ENCODE measurements at places on chromosomes 6 and 20.
A peak's percentile ranks its signal among the peaks of the same experiment; 100 is the strongest.

DNA sequence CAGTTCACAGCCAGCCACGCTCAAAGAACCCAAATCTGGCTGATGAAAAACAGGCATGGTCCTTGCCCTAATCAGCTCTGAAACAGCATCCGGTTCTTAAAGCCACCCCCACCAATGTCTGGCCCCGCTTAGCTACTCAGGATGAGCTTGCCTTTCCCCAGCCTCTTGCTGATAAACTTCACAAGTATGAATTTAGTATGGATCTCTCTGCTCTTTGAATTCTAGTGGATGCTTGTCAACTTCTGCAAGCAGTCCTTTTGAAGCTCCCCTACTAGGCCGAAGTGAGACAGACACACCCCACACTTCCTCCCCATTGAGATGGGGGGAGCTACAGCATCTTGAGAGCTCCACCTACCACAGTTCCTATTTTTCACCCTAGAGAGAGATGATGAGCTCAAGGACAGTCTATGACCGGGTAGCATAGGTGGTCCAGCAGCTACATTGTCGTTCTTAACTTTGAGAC, 36.7 kb downstream of the EBF4 start:
- peak; percentile 51 for DNase-seq

DNA sequence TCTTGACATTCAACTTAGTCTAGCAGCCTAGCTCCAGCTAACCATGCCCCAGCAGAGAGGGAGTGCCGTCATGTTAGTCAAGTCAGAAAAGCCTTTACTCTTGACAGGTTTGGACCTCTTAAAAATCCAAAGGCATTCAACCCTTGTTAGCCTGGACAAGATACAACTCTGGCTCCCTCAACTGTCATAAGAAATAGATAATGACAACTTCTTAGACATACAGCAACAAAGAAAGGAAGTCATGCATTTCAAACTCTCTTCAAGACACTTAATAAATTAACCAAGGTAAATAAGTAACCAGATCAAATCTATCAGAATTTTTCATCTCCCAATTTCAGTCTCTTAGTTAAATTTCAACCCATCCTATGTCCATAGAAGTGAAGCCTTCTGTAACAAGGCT, 22.7 kb downstream of the PTPRT start:
- no peak for DNase-seq

- no peak for DNase-seq
These were observed 14.2 kb downstream of the GFRA4 start for GRCh38 chr20:3648951-3649350.

- no peak for DNase-seq
These were observed 105.8 kb upstream of the RUNX2 start for GRCh38 chr6:45222380-45222779.

- DNase-seq = no peak
These were observed 58.8 kb downstream of the ZMYND8 start for GRCh38 chr20:47297746-47298145.

- DNase-seq = no peak
These were observed 50.5 kb upstream of the ECI2 start for GRCh38 chr6:4185846-4186245.

GRCh38 chr20:64228751-64229506, 26.6 kb upstream of the PCMTD2 start:
- DNase-seq = no peak

GRCh38 chr6:48998574-48998973, 464.5 kb downstream of the MMUT start:
- no peak for DNase-seq

GRCh38 chr6:100479179-100480035, 14.7 kb upstream of the SIM1 start:
- no peak for DNase-seq

DNA sequence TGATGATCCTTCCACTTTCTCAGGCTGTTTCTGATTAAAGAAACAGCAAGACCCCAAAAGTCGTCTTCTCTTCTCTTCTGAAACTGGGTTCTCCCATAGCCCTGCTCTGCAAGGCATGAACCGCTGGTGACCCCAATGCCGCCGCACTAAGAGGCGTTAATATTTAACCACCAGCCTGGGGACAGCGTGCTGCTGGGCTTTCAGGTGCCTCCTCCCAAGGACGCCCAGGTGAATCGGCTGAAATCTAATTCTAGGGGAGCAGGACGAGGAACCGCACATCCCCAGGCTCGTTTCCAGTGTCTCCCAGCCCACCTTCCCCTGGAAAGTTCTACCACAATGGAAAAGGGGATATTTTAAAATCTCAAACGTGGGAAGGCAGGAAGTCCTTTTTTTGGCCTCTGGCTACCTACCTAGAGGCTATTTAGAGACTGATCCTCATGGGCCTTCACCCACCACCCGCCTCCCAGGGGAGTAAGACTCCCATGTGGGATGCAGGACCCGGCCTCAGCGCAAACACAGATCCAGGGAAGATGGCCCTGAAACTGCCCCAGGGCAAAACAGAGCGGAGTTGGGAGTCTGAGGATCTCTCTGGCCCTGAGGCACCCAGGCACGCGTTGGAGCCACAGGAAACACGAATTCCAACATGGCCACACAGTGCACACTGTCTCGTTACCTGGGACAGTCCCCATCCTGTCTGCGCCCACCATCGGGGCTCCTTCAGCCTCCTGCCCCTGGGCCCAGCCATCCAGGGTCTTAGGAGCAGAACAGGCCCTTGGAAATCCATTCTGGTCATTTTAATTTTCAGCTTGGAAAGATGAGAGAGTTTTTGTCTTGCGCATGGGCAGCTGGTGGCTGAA, 56.2 kb downstream of the BMP7 start:
- no peak for DNase-seq

- DNase-seq = no peak
These were observed 12.1 kb upstream of the NFATC2 start for GRCh38 chr20:51554538-51555165.

GRCh38 chr20:57655809-57656155, 35.6 kb upstream of the ZBP1 start:
- no peak for DNase-seq

GRCh38 chr20:38888059-38888831, 38.0 kb upstream of the FAM83D start:
- no peak for DNase-seq

GRCh38 chr20:44291754-44292153, 19.2 kb downstream of the FITM2 start:
- no peak for DNase-seq

DNA sequence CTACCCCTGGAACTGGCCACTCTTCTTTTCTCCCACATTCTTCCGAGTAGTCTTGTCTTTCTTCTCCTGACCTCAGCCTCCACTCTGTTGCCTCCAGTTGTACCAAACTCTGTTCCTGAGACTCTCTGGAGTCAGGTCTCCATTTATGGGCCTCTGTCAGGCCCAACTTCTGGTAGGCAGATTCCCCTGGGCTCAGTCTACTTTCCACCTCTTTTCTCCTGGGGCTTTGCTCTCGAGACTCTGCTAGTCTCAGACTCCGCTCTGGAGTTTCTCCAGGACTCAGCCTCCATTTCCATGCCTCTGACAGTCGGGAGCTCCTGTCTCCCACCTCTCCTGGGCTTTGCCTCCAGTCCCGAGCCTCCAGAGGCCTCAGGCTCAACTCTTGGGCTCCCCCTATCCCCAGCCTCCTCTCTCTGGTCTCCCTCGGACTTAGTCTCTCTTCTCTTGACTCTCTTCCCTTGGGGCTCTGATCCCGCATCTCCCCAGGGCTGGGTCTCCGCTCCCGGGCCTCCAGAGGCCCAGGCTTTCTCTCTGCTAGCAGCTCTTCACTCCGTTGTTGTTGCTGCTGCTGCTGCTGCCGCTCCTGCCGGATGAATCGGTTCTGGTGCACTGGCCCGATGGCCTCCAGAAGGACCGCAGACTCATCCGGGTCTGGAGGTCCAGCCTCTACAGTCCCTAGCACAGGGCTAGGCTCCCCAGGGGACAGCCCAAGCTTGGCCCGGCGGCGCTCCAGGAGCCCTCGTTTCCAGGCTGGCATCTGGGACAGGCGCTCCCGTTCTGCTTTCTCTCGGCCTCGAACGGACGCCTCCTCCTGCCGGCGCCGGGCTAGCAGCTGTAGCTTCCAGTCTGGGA, 1.1 kb downstream of the PPP1R18 start:
- DNase-seq = peak; percentile 46

GRCh38 chr6:45132059-45132458, 196.1 kb upstream of the RUNX2 start:
- DNase-seq = no peak

- no peak for DNase-seq
These were observed 46.3 kb downstream of the SOD2 start for GRCh38 chr6:159646733-159647132.

- no peak for DNase-seq
These were observed 44.1 kb upstream of the ATXN1 start for GRCh38 chr6:16805243-16805950.

DNA sequence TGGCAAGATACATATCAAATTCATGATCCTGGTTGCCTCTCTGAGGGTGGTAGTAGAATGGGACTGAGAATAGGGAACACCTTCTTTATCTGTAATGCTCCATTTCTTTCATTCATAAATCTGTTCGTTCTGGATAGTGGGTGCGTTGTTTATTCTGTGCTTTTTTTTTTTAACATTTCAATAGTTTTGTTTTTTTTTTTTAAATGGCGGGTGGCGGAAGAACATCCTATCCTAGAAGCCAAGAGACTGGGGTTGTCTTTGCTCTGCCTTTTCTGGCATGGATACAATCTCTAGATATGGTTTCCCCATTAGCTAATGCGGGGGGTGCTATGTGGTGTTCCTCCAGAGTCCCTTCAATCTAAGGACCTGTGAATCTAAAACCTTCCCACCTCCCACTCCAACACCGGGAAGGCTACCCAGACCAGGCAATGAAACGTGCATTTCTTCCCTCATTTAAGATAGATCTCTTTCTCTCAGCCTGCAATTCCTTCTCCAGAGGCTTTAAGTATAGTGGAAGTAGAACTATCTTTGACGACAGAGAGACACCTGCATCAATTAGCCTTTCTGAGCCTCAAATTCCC, 883 bp upstream of the CCDC28A start:
- DNase-seq = no peak

DNA sequence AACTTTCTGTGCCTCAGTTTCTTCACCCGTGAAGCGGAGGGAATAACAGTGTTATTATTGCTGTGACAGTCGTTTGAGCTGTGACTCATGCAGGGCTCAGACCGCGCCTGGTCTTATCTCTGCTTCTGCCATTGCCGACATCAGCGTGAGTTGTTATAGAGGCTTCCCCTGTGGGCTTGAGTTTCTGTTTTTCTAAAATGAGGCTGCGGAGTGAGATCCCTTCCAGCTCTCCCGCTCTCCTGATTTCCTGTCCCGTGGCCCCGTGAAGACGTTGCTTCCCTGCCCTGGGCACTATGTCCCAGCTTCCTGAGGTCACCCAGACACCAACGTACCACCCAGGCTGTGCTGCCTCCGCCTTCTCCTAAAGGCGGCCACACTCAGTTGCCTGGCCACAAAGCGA, 278.5 kb downstream of the BMP7 start:
- no peak for DNase-seq

GRCh38 chr6:15507746-15508145, 155.1 kb downstream of the DTNBP1 start:
- DNase-seq = no peak

DNA sequence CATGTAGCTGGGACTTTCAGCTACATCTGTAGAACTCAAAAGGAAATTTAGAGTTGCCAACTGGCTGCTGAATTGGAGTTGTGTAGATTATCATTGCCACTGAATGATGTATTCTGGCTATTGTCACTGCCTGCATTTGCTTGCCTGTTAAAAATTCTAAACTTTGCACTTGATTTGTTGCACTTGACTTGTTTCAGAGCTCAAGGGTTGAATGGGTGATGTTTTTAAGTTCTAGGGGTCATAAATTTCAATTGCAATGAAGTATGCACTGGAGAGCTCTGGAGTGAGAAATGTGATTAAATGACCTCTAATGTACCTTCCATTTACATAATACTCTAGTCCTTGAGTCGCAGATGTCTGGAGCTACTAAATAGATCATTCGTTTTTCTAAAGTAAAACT, 102.4 kb downstream of the TNFRSF21 start:
- DNase-seq = no peak

Measured in activated CD8-positive, alpha-beta T cell treated with anti-CD3 and anti-CD28 coated beads, Interleukin-2, amount 10 ng/mL, durations not matched to agents 7 days and 5 days (primary cell).